Activated CD4-positive, alpha-beta T cell treated with anti-CD3 and anti-CD28 coated beads for 1 hour (primary cell): ENCODE measurements at places on chromosomes 1 and 21.

DNA sequence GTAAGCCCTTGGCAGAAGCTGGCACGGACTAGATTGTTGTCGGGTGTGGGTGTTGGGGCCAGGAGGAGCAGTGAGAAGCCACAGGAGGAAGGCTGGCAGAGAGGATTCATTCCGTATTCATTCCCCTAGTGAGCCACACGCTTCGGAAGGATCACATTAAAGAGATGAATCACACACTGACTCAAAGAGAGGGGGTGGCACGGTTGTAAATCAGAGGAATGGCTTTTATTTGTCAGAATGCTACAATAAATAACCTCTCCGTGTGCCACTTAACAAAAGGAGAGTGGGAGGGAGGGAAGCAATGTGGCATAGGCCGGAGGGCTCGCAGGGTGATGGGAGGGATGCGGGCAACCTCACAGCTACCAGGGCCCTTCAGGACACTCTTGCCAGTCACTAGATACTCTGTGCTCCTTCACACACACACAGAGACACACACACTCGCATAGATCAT is 135.5 kb downstream of the HIVEP3 start:
- DNase-seq, result no peak

DNA sequence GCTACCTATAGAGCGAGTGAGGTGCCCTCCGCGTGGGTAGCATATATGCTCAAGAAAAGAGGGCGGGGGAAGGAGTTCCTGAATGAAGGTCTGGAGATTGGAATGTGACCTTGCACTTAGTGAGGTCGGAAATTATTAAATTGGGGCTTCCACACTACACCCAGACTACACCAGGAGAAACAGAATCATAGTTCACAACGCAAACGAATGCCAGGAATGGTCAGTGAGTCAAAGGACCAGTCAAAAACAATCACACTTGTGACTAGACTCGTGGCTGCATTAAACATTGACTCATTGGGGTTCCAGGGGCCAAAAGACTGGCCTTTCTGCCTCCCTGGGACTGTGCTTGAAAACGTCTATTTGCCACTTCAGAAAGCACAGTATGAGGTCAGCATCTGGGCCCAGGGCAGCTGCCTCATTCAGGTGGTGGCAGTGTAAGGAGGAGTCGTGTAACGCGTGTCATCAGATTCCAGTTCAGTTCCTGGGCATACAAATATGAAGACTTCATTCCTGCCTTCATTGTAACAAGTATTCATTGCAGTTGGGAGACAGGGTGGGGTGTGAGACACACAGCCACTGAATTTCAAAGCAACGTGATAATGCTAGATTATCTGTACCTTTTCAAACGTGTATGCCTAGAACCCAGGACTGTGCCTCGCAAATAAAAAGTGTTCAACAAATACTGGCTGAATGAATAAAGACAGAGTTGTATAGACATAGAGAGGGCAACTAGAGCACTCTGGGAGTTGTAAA is at the start of gene YOD1:
YOD1 (minus strand) TSS at position 18 of the 753 bp plus-strand sequence. CDS start 178 bp downstream, outside the sequence.
- no peak for DNase-seq

DNA sequence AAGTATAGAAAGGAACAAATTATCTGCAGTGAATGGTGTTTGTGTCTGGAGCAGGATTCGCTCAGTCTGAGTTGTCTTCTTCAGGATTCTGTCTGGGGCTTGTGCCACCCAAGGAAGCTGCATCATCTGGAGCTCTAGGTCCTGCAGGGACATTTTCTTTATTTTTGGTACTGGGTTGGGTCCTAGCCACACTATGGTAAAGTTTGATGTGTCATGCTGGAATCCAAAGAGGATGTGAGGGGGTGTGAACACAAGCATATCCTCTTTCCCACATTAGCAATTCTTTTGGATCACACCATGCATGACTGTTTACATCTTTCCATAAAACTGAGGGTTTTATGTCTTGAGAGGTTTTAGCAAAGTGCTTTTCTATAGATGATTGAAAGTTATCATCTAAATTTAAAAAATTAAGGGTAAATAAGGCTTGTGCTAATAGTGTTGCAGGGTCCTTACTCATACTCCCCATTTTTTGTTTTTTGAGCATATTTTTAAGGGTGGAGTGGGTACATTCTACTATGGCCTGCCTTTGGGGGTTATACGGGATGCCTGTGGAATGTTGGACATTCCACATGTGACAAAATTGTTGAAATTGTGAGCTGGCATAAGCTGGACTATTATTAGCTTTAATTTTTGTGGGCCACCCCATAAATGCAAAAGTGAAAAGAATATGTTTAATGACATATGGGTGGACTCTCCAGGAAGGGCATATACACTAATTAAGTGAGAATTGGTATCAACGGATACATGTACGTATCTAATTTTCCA is 152.0 kb upstream of the HMCN1 start:
- DNase-seq, result no peak

GRCh38 chr1:76038287-76039004 is 36.1 kb upstream of the ST6GALNAC3 start:
- no peak for DNase-seq

DNA sequence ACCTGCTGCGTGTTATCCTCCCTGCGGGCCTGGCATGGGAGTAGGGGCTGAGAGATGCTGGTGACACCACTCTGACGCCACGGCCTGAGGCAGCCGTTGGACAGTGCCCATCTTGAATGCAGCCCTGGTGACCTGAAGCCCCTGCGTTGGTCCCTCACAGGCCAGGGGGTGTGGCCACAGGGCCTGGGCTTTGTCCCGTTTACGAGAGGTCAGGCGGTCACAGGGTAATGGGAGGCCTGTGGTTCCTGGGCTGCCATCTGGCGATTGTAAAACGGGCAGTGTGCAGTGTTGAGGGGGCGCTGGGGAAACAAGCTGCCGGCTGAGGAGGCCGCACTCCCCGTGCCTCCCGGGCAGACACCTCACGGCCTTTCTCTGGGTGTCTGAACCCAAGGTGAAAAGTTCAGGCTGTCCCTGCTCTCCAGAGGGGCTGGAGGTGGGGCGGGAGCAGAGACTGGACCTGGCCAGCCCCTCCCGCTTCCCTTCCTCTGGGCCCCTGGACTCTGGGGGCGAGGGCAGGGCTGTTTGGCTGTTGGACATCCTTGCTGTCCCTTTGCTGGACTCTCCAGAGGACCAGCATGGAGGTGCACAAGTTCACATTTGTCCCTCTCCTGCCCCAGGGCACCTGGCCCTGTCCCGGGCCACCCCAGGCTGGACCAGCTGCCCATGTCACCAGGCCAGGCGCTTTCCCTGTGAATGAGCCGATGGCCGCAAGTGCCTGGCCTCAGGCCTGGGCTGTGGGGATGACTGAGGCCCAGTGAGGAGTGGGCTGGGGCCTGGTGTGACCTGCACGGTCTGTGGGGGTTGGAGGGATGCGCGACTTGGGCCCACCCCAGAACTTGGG is 42.4 kb downstream of the SKI start:
- no peak for DNase-seq
